ENCODE measurements at places on chromosomes 1 and 21.

DNA sequence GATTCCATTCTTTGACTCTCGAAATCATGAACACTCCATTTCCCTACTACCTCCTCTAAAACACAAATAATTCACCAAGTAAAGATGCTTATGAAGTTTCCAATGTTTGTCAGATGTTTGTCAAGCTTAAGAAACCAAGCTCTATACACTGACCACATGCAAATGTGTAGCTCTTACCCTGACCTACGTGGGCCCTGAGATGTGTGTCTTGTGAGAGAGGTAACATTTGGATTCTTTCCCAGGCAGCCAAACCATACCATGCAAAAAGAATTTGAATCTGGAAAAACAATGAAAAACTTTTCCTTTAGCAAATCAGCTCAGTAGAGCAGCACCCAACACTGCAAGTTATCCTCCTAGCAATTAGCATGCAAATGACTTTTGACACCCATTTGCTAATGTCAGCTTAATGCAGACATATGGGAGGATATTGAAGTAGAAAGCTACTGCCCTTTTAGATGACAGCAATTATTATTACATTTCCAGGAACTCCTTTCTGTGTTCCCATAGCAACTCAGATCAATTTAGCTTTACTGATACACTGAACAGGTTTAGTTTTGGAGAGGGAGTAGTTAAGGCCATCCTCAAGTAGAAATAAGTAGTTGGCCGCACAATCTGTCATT is 83.2 kb upstream of the RGS4 start:
- no peak for DNase-seq

GRCh38 chr1:96820107-96820506 is 98.5 kb downstream of the PTBP2 start:
- no peak for DNase-seq

DNA sequence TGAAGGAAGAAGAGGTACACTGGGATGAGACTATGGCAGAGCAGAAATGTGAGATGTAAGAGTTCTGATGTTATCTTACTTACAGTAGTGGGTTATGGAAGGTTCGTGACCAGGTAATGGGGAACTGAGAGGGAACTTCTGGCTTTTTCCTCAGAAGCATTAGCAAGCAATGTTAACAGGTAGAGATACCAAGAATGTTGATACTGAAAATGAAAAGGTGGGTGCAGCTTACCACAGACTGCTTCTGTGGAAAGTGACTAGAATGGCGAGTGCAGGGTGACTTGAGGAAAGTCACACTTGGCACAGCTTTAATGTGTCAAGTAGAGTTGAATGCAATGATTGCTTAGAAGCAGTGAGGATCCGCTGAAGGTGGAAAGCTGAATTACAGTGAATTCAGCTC is 70.8 kb downstream of the PLA2G4A start:
- DNase-seq, result no peak

- DNase-seq, result peak; percentile 63
Measured at GRCh38 chr1:200153277-200154055, 126.0 kb downstream of the NR5A2 start.

- no peak for DNase-seq
Measured at GRCh38 chr1:160125746-160126145, 10.2 kb downstream of the ATP1A2 start.

- DNase-seq, result no peak
Measured at GRCh38 chr1:107941123-107941522, 23.9 kb downstream of the VAV3 start.

- no peak for DNase-seq
Measured at GRCh38 chr1:171916315-171916771, 75.0 kb downstream of the DNM3 start.

DNA sequence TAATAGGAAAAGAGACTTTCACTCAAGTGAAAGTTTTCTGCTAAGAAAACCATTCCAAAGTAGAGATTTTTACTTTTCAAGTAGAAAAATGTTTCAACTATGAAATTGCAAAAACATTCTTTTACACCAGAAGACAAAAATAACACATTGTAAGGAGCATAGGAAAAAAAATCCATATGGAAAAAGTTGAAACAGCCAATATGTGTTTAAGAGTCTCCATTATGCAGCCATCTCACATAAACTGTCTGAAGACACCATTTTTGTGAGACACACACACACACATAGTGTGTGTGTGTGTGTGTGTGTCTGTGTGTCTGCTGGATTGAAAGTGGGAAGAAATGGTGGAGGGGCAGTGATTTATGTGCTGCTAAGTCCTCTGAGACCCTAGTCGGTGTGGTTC is 162.1 kb downstream of the HHAT start:
- DNase-seq, result no peak

GRCh38 chr21:18007121-18007520 is 188.0 kb upstream of the C21orf91 start:
- DNase-seq, result no peak

GRCh38 chr1:62175568-62176179 is 19.0 kb upstream of the L1TD1 start:
- DNase-seq, result peak; percentile 48

GRCh38 chr1:117685936-117686806 is 80.3 kb downstream of the TENT5C start:
- no peak for DNase-seq

DNA sequence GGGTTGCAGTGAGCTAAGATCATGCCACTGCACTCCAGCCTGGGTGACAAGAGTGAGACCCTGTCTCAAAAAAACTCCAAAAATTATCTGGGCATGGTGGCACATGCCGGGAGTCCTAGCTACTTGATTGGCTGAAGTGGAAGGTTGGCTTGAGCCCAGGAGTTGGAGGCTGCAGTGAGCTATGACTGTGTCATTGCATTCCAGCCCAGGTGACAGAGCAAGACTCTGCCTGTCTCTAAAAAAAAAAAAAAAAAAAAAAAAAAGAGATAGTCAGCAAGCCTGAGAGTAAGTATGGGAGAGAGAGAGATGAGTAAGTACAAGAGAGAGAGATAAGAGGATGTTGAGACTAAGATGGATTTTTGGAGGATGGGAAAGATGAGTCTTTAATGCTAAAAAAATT is 180.8 kb upstream of the CACYBP start:
- no peak for DNase-seq

DNA sequence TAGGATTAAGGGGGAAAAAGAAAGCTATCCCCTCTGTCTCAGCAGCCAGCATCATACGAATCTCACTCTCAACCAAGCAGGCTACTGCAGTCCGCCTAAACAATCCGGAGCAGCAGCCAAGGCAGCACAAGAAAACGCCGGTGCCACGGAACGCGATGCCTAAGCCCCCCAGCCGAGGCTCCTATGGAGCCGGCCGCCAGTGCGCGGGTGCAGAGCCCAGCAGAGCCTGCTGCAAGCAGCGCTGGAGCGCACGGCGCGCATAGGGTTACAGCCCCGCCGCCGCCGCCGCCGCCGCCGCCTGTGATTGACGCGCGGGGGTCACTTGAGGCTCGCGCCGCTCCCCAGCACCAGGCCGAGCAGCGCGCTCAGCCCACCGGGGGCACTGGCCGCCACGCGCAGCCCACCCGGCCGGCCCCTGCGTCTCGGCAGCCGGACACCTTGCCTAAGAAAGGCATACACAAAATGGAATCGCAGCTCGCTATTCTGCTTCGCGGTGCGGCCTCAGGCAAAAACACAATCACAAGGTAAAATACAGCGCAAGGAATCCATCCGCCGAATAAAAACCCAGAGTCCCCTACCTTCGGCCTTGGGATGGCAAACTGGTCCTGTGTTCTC is 780 bp downstream of the HIVEP3 start:
- peak; percentile 48 for DNase-seq

DNA sequence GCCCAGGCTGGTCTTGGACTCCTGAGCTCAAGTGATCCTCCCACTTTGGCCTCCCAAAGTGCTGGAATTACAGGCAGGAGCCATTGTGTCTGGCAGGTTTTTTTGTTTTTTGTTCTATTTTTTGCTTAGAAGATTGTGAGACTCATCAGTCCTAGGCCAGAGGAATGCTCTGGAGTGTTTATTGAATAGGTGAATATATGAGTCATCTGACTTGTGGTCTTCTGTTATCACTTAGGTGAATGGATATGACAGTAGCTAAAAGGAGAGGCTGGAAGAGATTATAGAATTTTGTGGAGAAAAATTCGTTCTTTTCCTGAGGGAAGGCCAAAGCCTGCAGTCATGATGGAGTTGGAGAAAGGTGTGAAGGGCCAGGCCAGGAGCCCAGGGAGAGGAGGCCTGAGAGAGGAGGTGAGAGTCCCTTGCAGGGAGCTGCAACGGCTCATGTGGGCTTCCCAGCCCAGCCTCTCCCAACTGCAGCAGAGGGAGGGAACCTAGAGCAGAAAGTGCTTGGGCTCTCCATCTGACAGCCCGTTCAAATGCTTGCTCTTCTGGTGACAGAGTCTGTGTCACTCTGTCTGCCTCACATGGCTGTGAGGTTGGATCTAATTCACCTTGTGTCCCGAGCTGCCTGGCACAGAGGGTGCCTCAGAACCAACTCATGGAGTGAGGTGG is 31.6 kb upstream of the ACOT11 start:
- no peak for DNase-seq

GRCh38 chr1:221290669-221291068 is 411.4 kb downstream of the HLX start:
- DNase-seq, result no peak

GRCh38 chr1:59309795-59310548 is 13.1 kb downstream of the FGGY start:
- DNase-seq, result no peak

GRCh38 chr1:113692342-113692741 is 66.9 kb downstream of the PHTF1 start:
- no peak for DNase-seq

- no peak for DNase-seq
Measured at GRCh38 chr1:246750752-246751151, 26.5 kb downstream of the SCCPDH start.

- no peak for DNase-seq
Measured at GRCh38 chr21:41102281-41102680, 65.7 kb upstream of the BACE2 start.

- no peak for DNase-seq
Measured at GRCh38 chr1:168243636-168244212, 17.9 kb downstream of the SFT2D2 start.
